SK-N-SH treated with all-trans-retinoic acid at 6 μM for 48 hours (cell line): ENCODE measurements at places on chromosomes 16 and 17.
A peak's percentile ranks its signal among the peaks of the same experiment; 100 is the strongest.

DNA sequence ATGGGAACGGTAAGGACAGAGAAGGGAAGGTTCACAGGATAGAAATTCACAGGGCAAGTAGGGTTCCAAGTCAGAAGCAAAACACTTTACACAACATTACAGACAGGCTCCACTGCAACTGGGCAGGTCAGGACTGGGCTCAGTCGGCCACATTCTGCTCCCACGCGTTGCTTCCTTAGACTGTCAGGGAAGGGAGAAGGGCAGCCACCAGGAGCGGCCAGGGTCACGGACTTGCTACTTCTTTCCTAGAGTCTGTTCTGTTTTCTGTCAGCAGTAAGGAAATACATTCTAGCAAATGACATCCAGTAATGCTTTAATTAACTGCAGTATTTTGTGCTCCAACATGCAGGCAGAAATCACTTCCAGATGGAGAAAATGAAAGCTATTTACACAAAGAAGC is 160.3 kb upstream of the RPH3AL start:
- peak; percentile 88 for ATAC-seq

DNA sequence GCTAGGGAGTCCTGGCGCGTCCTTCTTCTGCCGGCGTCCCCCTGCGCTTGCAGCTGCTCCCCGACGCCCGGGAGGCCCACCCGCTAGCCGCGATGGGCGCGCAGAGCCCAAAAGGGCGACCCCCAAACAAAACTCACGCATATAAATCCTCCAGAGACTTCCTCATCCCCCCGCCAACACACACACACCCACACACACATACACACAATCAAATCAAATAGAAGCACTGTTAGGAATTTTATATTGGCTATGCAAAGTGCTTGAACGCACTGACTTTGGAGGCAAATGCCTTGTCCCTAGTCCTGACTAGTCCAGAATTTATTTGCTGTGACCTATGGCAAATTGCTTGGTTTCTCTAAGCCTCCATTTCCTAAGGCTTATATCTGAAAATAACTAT is 23.8 kb upstream of the CRYM start:
- peak; percentile 1; the same call in 2 of the 3 replicates for ATAC-seq

GRCh38 chr17:20922128-20922670 is 120.6 kb downstream of the USP22 start:
- ATAC-seq = peak; percentile 73

DNA sequence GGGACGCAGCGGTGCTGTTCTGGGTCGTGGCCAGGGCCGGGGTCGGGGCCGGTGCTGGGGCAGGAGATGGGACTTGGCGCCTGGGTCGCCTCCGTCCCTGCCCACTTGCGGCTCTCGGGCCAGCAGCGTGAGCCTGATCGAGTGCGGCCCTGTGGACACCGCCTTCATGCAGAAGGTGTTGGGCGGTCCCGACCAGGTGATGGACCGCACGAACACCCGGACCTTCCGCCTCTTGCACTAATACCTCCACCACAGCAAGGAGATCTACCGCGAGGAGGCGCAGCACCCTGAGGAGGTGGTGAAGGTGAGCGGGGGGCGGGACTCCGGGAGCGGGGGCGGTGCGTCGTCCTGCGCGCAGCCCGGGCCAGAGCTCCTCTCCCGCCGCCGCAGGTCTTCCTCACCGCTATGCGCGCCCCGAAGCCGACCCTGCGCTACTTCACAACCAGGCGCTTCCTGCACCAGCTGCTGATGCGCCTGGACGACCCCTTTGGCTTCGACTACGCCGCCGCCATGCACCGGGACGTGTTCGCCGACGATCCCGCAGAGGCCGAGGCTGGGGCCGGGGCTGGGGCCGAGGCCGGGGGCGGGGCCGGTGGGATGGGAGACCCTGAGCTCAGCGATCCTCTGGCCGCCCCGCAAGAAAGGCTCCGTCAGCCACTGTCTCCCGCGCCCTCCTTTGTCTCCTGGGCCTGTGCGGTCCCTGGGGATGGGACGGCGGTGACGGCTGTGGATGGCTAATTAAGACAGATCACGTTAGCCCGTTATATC is 4.5 kb upstream of the HSD17B1 start:
- ATAC-seq = no peak

DNA sequence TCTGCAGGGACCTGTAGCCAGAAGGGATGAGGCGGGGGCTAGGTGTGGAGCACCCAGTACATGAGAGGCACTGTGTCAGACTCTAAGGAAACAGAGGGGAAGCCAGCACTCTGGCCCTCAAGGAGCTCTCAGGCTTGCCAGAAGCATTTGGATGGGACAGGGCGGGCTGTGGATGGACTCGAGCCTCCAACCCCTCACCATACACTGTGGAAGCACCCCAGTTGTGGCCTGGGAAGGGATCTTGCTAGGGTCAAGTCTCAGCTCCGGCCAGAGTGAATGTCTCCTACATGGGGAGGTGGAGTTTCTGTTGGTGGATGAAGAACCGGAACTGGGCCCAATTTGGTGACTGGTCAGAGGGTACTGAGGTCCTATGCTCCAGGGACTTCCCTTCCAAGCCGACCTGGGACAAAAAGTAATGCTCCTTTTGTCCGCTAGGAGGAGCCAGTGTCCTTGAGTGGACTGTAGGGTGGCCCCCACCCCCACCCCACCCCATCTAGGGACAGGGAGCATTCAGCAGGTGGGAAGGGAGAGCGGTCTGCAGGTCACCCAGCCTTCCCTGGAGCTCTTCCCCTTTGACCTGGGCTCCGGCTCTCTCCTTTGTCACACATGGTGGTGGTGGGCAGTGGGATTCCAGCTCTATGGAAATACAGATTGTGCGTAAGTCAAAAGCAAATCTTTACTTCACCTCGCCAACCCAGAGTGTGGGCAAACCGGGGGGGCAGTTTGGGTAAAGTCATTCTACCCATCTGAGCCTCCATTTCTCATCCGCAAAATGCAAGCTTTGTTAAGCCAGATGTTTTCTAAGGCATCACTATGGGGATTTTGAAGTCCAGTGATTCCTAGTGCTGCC is 20.4 kb upstream of the PHB1 start:
- peak; percentile 87 for ATAC-seq

DNA sequence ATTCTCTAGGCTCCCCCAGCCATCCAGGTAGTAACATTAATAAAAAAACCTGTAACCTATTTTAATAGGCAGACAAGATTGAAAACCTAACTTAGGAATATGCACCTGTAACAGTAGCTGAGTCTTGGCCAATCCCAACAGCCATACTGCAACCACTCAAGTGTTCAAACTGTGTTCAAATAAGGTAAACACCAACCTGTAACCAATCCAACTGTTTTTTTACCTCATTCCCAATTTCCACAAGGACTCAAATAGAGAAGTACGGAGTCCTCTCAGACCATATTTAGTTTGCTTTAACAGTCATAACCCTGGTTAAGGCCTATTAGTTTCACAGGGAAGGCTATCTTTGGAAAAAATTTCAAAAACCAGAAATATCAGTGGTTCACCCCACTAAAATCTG is 40.4 kb upstream of the NOS2 start:
- no peak for ATAC-seq

- ATAC-seq = no peak
Measured at GRCh38 chr17:59428916-59429485, 97.5 kb downstream of the YPEL2 start.

- ATAC-seq = no peak; the same call in 2 of the 3 replicates
Measured at GRCh38 chr17:76586741-76587487, 1.3 kb upstream of the ST6GALNAC2 start.

DNA sequence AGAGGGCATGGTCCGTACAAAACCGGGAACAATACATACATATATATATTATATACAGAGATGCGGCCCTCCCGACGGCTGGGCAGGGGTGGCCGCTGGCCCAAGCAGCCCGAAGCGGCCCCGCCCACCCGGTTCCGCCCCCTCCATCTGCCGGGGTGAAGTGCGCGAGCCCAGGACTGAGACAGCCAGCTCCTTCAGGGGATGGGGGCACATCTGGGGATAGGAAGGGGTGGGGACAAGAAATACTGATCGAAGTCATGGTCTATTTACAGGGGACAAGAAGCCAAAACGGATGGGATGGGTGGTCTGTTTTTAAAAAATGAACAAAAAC is 3.8 kb upstream of the SAMD14 start:
- no peak for ATAC-seq

DNA sequence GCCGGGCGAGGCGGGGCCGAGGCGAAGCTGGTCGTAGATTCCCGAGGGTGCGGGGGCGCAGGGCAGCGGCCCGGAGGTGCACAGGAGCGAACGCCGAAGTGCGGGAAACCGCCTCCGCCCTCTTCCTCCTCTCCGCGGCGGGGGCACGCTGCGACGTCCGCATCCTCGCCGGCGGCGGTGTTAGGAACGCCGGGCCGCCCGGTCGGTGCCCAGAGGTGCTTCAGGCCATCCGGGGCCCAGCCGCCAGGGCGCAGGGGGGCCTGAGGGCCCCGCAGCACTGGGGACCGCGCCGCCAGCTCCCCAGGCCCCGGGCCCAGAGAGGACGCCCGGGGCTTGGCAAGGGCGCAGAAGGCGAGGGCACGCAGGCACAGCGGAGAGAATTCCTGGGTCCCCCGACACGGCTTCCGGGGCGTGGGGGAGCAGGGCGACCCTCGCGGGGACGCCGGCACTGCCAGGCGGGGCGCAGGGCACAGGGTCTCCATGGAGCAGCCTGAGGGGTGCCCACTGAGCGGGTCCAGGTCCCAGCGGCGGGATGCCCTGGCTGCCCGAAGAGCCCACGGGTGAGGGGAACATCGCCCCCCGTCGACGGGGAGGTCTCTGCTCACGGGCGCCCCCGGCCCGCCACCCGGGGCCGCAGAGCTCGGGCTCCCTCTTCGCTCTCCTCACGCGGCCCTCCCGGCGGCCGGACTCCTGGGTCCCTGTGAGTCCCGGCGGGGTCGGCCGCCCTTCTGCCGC is 576 bp downstream of the EPOP start:
- peak; percentile 23 for ATAC-seq

DNA sequence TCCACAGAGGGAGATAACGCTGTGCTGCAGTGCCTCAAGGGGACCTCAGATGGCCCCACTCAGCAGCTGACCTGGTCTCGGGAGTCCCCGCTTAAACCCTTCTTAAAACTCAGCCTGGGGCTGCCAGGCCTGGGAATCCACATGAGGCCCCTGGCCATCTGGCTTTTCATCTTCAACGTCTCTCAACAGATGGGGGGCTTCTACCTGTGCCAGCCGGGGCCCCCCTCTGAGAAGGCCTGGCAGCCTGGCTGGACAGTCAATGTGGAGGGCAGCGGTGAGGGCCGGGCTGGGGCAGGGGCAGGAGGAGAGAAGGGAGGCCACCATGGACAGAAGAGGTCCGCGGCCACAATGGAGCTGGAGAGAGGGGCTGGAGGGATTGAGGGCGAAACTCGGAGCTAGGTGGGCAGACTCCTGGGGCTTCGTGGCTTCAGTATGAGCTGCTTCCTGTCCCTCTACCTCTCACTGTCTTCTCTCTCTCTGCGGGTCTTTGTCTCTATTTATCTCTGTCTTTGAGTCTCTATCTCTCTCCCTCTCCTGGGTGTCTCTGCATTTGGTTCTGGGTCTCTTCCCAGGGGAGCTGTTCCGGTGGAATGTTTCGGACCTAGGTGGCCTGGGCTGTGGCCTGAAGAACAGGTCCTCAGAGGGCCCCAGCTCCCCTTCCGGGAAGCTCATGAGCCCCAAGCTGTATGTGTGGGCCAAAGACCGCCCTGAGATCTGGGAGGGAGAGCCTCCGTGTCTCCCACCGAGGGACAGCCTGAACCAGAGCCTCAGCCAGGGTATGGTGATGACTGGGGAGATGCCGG is 769 bp downstream of the CD19 start:
- no peak for ATAC-seq

DNA sequence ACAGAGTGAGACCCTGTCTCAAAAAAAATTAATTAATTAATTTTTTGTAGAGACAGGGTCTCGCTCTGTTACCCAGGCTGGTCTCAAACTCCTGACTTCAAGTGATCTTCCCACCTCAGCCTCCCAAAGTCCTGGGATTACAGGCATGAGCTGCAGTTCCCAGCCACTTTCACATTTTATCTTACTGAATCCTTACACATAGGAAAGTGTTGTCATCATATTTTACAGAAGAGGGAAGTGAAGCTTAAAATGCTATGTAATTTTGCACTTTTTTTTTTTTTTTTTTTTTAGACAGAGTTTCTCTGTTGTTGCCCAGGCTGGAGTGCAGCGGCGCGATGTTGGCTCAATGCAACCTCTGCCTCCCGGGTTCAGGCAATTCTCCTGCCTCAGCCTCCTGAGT is 21.1 kb upstream of the ZNF629 start:
- ATAC-seq = no peak

- ATAC-seq = no peak
Measured at GRCh38 chr17:42317266-42317845, 29.1 kb downstream of the STAT5A start.

DNA sequence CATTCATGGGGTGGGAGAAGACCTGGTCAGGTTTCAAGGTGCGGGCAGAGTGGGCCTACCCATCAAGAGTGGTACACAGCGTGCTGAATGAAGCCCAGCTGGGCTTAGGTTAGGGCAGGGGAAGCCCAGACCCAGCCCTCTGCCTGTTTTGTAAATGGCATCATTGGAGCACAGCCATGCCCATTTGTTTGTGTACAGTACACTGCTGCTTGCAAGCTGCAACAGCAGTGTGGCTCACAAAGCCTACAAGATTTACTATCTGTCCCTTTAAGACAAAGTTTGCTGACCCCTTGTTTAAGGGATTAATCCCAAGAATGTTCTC is 230.1 kb upstream of the TNRC6C start:
- ATAC-seq = peak; percentile 18; the same call in 1 of the 3 replicates

DNA sequence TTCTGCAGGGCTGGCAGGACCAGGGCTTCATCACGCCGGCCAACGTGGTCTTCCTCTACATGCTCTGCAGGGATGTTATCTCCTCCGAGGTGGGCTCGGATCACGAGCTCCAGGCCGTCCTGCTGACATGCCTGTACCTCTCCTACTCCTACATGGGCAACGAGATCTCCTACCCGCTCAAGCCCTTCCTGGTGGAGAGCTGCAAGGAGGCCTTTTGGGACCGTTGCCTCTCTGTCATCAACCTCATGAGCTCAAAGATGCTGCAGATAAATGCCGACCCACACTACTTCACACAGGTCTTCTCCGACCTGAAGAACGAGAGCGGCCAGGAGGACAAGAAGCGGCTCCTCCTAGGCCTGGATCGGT is 1.4 kb downstream of the CDK5R1 start:
- ATAC-seq = no peak

- no peak for ATAC-seq
Measured at GRCh38 chr16:89473791-89474414, 16.5 kb downstream of the ANKRD11 start.

- ATAC-seq = no peak
Measured at GRCh38 chr16:31177136-31177535, 2.8 kb upstream of the FUS start.

GRCh38 chr17:28643983-28644786 is 773 bp downstream of the BLTP2 start:
- ATAC-seq = peak; percentile 23

DNA sequence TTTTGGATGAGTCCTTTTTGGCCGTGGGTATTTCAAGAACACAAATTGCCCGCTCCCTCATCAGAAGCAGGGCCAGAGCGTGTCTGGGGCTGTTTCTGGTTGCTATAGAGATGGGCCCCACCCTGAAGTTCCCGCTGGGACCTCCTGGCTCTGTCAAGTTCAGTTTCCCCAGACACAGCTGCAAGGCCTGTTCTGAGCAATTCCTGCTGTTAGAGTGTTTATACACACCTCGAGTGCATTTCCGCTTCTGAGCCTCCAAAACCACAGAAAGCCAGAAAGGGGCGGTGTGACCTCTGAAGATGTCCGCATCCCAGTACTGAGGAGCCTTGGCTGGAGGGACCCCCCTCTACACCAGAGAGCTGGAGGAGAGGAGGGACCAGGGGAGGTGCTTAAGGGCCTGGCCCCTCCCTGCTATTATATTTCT is 9.3 kb upstream of the WBP2 start:
- ATAC-seq = no peak; the same call in 2 of the 3 replicates
